ENCODE measurements at places on chromosomes 6 and 20.
A peak's percentile ranks its signal among the peaks of the same experiment; 100 is the strongest.

DNA sequence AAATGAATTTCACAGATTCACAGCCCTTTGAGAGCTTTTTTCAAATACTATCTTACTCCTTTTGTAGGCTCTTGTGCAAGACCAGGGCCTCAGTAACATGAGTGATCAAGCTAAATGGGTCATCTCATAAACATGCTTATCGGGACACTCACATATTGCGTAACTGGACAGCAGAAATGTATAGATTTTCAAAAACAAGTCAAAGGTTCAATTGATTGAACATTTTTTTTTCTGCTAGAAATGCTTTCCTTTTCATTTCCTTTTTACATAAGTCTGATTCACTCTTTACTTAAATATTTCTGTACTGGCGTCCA, 8.7 kb upstream of the SALL4 start:
- DNase-seq, result no peak

GRCh38 chr6:7238900-7239589, 74.0 kb downstream of the SSR1 start:
- DNase-seq, result peak; percentile 57

- no peak for DNase-seq
Observed at GRCh38 chr6:16956361-16956760, 145.5 kb upstream of the STMND1 start.

DNA sequence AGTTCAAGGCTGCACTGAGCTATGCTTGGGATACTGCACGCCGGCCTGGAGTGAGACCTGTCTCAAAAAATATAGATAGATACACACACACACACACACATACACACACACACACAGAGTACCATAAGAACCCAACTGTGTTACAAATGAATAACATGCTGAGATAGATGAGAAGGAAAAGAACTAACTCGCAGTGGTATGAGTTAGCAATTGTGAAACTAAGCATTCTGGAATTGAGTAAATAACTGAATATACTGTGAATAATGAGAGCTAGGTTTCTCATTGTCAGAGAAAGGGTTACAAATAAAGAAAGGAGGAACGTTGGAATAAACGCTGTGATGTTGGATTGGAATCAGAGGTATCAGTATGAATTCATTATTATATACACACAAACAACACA, 14.6 kb upstream of the FAXC start:
- DNase-seq, result no peak

- no peak for DNase-seq
Observed at GRCh38 chr20:48373555-48373934, 454.3 kb downstream of the PREX1 start.

GRCh38 chr6:77776441-77776840, 123.6 kb downstream of the MEI4 start:
- DNase-seq, result no peak

Measured in stimulated activated CD4-positive, alpha-beta T cell treated with anti-CD3 and anti-CD28 coated beads, Interleukin-1b, Interleukin-23, amount 100 ng/mL, for 1 hour (primary cell).